GOT3 (cell line): ENCODE measurements at places on chromosomes 1 and 21.

- DNase-seq, result no peak
Observed at GRCh38 chr1:3105167-3105863, 36.3 kb downstream of the PRDM16 start.

DNA sequence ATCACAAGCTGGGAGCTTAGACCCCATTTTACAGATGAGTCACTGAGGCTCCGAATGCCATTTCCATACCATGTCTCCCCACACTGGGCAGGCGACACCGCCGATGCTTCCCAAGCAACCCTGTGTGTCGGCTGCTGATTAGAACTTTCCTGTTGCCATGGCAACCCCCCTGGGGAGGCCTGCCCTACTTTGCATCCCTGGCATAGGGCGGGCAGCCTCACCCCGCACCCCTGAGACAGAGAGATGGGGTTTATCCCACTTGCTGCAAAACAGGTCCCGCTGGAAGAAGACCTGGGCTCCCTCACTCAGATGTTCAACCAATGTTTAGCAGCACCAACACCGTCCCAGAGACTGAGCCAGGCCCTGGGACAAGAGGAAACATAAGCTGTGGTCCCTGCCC is 81.5 kb downstream of the CAMK2N1 start:
- DNase-seq, result no peak

DNA sequence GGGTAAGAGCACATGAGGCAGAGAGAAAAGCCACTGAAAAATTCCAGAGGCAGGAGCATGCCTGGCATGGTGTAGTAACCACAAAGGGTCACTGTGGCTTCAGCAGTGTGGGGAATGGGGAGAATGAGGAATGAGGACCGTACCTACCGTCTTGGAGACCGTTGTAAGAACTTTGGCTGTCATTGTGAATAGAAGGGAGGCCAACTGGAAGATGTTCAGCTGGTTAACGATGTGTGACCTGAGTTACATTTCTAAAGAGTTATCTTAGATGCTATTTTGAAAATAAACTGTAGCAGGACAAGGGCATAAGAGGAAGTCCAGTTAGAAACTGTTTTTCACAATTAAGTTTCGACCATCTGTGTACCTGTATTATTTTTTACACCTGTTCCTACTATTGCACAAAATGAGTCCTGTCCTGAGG is 365.5 kb upstream of the SGIP1 start:
- DNase-seq, result no peak

DNA sequence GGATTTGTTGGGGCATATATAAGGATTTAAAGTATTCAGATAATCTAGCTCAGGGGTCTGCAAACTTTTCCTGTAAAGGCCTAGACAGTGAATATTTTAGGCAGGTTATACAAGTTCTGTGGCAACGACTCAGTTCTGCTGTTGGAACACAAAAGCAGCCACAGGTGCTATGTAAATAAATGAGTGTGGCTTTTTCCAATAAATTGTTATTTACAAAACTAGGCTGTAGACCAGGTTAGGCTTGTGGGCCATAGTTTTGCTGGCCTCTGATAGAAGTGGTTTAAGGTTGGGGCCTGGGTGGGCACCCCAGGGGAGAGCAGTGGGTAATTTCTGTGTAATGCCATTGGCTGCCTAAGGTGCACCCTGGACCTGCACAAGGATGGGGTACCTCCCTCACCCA is 16.9 kb upstream of the IGFN1 start:
- DNase-seq, result no peak

DNA sequence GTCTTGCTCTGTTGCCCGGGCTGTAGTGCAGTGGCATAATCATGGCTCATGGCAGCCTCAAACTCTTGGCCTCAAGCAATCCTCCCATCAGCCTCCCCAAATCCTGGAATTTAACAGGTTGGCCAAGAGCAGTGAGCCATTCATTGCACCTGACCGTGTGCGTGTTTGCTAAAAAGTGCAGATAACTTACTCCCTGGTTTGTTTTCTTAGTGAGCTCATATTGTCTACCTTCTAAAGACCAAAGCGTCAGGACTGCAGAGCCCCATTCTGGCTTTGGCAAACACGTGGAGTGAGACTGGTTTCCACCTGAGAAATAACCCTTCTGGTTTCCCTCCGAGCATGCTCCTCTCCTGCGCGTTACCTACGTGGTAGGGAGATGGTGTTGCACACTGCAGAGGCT is 32.2 kb upstream of the CA6 start:
- no peak for DNase-seq

DNA sequence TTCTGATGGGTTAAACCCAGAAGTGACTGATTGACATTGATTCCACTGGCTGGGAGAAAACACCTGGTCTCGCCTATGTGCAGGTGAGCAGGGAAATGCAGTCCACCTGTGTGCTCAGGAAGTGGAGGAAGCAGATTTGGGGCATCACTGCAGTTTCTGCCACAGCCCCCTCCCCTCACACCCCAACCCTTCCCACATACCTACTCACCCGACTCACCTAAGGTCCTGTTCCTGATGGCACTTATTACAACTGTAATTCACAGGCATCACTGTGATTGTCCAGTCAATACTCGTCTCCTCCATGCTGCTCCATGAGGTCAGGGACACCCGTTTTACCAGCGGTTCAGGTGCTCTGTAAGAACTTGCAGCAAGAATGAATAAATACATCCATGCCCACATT is 68.5 kb downstream of the PCP4 start:
- no peak for DNase-seq

DNA sequence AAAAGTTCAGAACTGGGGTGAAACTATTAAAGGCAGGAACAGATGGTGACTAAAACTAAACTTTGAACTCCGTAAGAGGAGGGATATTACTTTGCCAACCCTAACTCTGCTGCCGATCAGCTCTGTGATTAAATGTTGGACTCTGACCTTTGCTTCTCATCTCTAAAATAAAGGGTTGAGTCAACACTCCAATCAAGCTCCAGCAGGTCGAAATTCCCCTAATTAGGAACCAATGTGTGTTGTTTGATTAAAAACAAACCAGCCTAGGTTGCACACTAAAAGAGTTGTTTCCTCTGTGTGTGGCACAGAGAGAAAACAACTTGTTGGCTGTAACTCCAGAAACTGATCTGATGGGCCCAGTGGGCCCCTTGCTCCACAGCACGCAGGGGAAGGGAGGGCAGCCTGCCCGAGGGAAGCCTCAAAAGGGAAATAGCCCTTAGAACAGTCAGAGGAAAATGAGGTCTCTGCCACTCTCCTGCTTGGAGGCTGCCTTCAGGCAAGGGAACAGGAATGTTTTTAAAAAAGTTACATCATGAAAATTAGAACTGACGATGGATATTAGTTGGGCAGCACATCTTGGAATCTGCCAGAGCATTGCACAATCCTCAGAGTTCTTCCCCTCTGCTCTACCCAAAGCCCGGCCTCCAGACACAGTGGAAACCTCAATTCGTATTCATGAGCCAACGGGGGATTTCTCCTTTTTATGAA is 69.3 kb downstream of the KCTD3 start:
- peak; percentile 28 for DNase-seq
